NCI-H1105 (cell line): ENCODE measurements at places on chromosomes 11 and 22.

GRCh38 chr22:24834845-24835570 is 29.0 kb downstream of the SGSM1 start:
- DNase-seq: no peak

DNA sequence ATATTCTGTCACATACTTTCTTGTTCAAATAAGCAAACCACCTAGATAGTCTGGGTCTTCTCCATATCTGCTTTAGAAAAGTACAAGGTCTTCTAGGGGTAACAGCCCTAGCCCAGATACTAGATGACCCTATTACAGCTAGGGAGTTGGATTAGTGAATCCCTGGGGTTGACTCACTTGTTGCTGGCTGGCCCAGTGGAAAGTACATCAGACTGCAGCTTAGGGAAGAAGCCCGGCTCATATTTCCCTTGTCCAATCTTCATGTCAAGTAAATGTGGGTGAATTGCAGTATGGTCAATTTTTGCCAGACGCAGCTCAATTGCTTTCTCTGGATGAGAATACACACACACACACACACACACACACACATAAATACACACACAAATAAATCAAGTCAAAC is 79.1 kb upstream of the SCUBE2 start:
- no peak for DNase-seq

- no peak for DNase-seq
Observed at GRCh38 chr11:86386746-86387145, 12.1 kb downstream of the CCDC81 start.

DNA sequence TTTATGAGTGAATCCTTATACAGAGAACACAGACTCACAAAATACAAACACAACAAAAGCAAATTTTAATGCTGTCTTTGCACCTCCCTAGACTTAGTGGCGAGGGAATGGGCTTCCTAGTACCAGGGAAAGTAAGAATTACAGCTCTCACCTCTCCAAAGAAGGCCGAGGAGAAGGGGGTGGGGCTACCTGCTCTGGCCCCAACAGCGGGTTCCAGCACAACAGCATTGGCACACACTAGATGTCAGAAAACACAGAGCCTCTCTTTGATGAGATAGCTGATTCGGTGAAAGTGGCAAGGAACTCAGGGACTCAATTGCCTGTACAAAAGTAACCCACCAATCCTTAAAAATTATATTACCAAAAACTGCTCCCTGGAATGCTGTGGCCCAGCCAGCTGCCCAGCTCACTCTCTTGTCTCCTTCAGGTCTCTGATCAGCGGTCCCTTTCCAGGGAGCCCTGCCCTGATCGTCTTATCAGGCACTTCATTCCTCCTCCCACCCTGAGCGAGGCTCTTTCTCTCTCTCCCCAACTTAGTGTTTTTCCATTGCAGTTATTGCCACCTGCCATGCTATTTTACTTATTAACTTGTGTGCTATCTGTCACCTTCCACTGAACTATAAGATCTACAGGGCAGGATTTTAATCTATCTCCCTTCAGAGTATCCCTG is 30.7 kb downstream of the SPON1 start:
- no peak for DNase-seq

DNA sequence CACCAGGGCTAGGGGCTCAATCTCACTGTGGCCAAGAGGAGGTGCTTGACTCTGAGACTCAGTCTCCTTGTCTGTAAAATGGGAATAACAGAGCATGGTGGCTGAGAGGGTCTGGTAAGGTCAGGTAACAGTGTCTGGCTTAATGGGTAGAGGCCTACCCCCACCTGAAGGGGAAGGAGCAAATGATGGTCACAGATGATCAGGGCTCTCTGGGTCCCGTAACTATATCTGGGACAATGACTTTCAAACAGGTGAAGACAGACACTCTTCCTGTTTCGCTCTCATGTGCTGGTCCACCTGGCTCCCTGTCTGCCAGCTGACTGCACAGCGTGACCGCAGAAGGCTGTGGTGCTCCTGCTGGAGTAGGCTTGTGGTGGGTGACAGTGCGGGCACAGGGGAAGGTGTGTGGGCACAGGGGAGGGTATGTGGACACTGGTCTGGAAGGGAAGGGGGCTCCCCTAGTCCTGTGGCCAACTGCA is 4.0 kb downstream of the A4GALT start:
- no peak for DNase-seq

- no peak for DNase-seq
Observed at GRCh38 chr11:69354545-69354897, 60.6 kb downstream of the MYEOV start.

- DNase-seq: no peak
Observed at GRCh38 chr11:63922673-63923192, 5.8 kb upstream of the RCOR2 start.

- DNase-seq: no peak
Observed at GRCh38 chr22:44731357-44731970, 20.9 kb upstream of the ARHGAP8 start.

- no peak for DNase-seq
Observed at GRCh38 chr11:111409915-111410314, 30.8 kb upstream of the POU2AF1 start.

DNA sequence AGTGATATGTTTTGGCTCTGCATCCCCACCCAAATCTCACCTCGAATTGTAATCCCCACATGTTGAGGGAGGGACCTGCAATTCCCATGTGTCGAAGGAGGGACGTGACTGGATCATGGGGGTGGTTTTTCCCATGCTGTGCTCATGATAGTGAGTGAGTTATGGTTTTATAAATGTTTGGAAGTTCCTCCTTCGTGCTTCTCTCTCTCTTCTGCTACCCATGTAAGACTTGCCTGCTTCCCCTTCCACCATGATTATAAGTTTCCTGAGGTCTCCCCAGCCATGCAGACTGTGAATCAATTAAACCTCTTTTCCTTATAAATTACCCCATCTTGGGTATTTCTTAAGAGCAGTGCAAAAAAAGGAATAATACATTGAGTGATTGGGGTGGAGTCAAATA is 7.3 kb upstream of the CEP295 start:
- no peak for DNase-seq

- no peak for DNase-seq
Observed at GRCh38 chr11:14269692-14270573, 89.0 kb downstream of the RRAS2 start.

DNA sequence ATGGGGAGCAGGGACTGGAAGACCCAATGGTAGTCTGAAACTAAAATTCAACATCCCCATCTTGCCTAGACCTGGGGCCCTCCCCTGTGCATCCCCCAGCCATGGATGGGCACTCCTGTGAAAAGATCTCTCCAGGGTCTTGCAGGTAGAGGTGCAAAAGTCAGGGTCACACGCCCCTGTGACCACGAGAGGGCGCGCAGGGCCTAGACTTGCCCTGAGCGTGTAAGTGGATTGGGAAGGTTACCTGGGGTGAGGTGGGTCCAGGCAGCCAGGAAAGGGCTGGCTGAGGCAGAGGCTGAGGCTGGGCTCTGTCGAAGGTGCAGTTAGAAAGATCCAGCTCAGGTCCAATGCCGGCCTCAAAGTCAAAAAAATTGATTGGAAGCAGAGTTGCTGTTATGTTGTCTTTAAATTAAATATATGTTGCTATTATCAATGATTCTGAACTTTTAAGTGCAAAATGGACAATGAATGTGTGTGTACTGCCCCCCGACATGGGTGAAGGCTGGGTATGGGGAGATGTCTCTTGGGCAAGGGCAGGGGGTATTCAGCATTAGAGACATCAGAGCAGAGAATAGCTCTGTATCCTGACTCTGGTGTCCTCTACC is 4.8 kb upstream of the POU2F3 start:
- DNase-seq: peak; percentile 90

- DNase-seq: no peak
Observed at GRCh38 chr11:7004482-7004881, 15.7 kb downstream of the ZNF214 start.

- DNase-seq: no peak
Observed at GRCh38 chr22:29216873-29217666, 11.4 kb downstream of the EMID1 start.

DNA sequence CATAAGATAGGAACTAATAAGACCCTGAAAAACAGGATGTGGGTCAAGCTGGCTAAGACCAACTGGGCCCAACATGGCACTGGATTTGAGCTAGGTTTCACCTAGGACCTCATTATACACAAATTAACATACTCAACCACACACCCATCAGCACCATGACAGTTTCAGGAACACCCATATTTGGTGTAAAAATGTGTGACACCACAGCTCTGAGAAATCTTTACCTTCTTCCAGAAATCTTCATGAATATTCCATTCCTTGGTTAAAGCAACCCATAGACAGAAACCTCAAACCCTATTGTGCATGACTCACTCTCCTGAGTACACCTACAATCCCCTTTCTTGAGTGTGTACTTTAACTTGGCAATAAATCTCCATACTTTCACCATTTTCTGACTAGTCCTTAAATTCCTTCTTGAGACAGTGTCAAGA is 378.8 kb downstream of the DYNC2H1 start:
- DNase-seq: no peak

DNA sequence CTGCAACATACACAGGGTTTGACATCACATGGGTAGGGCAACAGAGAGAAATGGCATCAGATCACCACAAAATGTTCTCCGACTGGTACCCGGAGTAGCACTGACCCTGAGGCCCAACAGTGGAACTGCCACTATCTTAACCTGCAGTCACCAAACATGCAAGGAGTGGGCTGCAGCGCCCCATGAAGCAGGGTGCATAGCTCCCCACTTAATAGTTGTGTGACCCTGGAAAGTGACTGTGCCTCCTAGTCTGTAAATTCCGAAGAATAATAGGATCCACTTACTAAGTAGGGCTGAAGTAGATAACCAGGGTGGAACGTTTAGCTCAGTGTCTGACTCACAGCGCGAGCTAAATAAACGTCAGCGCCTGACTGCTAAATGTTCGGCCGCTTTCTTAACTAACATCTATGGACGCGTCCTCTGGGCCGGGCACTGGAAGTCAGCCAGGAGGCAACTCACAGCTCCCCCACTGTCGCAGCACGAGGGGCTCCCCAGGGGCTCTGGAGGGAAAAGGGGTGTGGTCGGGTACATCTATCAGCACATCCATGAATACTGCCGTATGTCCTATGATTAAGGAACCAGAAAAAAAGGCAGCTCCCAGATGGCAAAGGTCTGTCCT is 777 bp downstream of the LTO1 start:
- no peak for DNase-seq

DNA sequence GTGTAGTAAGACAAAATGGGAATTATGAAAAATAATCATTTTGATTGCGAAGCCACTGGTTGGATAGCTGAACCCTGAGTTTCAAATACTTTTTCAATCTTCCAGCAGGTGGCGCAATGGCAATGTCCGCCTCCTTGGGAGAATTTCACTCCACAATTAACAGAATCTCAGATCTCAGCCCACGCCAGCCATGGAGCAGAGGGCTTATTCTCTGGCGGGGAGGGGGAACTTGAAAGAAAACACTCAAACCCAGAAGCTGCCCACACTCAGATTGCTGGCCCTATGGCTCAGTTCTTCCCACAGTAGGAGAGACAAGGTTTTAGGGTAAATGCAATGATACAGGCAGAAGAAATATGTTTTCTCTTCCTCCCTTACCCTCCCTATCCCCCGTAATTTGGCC is 38.7 kb upstream of the RCN1 start:
- DNase-seq: peak; percentile 36

DNA sequence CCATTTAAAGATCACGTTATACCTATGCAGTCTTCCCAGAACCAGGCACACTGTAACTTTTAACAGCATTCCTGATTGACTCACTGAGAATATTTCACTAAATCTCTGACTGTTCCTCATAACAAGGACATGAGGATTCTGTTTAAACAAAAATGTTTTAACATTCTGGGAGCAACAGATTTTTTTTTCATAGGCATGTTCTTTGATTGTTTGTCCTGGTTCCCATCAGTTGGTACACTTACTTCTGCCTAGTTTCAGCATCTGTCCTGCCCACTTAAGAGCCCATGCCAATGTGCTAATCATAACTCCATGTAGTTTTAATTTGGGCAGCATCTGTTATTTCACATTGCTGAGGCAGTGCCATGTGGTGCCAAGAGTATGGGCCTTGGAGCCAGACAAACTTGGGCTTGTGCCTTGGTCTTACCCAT is 138.5 kb upstream of the CTSC start:
- DNase-seq: no peak

- DNase-seq: no peak
Observed at GRCh38 chr22:27803841-27804415, 2.4 kb upstream of the MN1 start.

DNA sequence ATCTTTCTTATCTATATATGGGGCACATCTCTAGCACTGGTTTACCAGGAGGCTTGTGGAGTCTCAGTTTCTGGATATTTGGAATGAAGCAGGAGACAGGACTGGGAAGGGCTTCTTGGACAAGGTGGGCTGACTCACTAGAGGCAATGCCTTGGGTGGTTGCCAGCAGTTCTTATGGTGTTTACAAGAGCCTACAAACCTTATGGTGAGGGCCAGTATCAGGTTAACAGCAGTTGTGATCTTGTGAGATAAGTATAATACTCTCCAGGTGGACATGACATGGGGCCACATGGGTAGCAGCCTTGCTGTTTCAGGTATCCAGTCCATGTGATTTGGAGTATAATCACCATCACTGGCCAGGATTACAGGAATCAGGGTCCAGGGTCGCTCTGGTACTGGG is 10.2 kb downstream of the FUT4 start:
- DNase-seq: peak; percentile 16

GRCh38 chr22:46537946-46538813 is 760 bp upstream of the CELSR1 start:
- DNase-seq: peak; percentile 21

DNA sequence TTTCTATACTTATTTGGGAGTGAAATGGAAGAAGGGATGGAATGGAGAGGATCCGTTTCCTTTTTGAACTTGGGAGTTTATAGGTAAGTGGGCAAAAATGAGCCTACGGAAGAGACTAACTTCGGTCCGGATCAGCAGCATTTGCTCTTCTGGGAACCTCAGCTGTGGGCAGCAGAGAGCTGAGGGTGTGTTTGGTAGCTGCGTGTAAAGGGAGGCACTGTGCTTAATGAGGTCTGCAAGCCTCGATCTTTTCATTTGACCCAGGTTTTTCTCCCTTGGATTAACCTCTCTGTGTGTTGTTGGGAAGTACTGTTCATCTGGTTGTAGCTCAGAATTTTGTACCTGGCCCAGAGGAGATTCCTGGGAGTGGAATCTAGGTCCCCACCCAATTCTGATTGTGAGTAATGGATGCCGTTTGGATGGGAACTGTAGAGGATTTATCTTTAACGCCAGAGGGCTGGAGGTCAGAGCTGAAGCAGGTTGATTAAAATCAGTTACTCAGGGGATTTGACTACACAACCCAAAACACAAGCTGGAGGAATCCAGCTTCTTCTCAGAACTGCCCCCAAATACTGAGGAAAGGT is 201.6 kb upstream of the SORL1-AS1 start:
- DNase-seq: no peak

- no peak for DNase-seq
Observed at GRCh38 chr11:83097429-83098075, 25.9 kb upstream of the RAB30 start.

- DNase-seq: no peak
Observed at GRCh38 chr11:102420547-102420946, 32.0 kb downstream of the TMEM123 start.

GRCh38 chr11:118572981-118573550 is 857 bp downstream of the ARCN1 start:
- DNase-seq: no peak

- peak; percentile 92 for DNase-seq
Observed at GRCh38 chr11:119361056-119361787, 14.7 kb upstream of the MFRP start.

GRCh38 chr11:99814021-99814420 is 793.3 kb downstream of the CNTN5 start:
- no peak for DNase-seq
